ACHN (cell line): ENCODE measurements at places on chromosomes 3 and 15.

GRCh38 chr15:31407851-31408250 lies 81.2 kb downstream of the KLF13 start:
- DNase-seq, result no peak

DNA sequence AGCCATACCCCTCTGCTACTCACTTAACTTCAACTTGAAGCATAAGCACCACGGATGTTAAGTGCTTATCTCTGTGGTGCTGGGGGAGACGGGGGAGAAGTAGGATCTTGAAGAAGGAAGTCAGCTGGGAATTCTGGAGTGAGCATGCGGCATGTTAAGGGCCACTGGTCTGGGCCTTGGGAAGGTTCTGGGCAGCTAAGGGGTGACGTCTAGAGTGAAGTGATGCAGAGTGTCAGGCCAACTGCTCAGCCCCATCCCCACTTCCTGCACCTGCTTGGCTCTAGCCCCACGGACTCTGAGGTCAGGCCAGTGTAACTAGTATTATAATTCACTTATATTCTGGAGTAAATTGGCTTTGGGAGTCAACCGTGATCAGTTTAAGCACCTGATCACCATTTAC lies 228.6 kb downstream of the FMN1 start:
- DNase-seq, result no peak

GRCh38 chr15:69810431-69811354 lies 287.0 kb downstream of the TLE3 start:
- DNase-seq, result no peak

GRCh38 chr3:109825971-109826810 lies 488.8 kb upstream of the DPPA4 start:
- no peak for DNase-seq

DNA sequence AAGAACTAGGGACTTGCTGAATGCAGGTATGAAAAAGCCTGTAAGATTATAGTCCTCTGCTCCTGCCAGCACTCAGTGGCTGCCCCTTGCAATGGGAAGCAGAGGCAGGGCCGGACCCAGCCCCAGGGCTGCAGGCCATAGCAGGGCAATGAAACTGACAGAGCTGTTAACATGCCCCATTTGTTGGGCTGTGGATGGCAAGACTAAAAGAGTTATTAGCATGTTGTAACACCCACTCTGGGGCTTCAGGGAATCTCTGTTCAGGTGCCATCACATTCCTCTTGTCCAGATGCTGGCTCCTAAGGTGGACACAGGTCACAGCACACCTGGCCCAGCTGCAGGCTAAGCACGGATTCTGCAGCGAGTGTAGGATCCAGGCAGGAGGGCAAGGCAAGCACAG lies 7.4 kb upstream of the OR5H2 start:
- DNase-seq, result no peak

DNA sequence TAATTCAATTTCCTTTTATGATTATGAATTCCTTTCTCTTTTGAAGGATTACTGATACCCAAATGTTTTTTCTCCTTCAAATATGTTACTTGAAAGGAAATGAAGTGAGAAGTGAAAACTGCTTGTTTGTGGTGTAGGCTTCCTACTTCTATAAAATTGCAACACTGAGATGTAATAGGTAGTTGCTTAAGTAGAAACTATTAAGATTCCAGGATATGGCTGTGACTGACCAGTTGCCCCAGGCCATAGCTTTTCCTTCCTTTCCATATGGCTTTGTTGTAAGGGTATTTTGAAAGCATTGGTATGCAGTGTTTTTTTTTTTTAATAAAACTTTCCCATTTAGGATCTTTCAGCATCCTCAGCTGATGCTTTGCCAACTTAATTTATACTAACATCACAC lies 28.5 kb downstream of the DNAJC13 start:
- DNase-seq, result no peak

- no peak for DNase-seq
Observed at GRCh38 chr15:91988655-91989054, 135.1 kb downstream of the SLCO3A1 start.

GRCh38 chr3:64316971-64317370 lies 91.7 kb upstream of the PRICKLE2 start:
- DNase-seq, result peak; percentile 14

- no peak for DNase-seq
Observed at GRCh38 chr3:66394019-66394752, 106.6 kb downstream of the LRIG1 start.

DNA sequence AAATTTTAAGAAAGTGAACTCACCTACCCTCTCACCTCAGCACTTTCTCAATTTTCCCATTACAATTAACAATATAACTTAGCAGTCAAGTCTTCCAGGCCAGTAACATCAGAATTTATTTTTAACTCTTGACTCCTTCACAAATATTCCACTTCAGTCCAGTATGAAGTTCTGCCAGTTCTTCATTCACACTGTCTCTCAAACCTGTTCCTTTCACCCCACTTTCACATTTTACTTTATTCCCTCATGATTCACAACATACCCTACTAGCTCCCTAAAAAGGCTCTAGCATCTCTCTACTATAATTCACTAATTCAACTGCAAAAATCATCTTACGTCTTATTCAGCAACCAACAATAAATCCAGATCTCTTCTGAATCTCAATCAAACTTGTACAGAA lies 3.8 kb downstream of the GSK3B start:
- DNase-seq, result no peak

DNA sequence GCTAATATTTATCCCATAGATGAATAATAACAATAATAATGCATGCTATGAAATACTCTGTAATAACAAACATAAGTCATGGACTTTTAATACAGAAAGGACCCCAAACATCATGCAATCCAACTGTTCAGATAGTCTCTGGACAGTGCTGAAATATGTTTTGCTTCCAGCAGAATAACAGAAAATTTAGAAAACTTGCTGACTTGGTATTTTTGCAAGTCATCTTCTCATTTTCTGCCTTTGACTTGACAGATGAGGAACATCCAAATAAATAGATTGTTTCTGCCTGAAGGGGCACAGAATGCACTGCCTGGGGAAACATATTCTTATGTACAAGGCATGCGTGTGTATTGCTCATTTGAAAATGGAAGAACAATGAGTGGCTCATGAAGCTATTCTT lies 442.4 kb upstream of the GRM7 start:
- DNase-seq, result no peak

DNA sequence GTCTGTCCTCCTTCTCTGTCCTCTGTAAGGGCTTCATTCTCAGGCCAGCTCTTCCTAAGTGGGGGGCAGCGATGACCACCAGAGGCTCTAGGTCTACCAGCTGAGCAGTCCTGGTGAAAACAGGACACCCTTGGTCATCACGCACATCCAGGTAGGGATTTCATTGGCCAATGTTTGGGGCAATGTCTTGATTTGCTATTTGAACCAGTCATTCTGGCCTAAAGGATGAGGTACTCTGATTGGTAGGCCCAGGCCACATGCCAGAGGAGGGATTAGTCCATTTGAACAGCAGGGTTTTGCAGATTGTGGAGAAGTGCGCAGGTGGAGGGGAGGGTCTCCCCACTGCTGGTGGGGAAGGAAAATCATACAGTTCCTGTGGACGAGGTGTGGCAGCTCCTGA lies 57.3 kb downstream of the PLXNA1 start:
- DNase-seq, result no peak

GRCh38 chr3:25855266-25855784 lies 65.4 kb downstream of the OXSM start:
- no peak for DNase-seq

- no peak for DNase-seq
Observed at GRCh38 chr15:75456710-75457109, 5.2 kb upstream of the SIN3A start.
